ENCODE measurements at places on chromosomes 7 and 10.

DNA sequence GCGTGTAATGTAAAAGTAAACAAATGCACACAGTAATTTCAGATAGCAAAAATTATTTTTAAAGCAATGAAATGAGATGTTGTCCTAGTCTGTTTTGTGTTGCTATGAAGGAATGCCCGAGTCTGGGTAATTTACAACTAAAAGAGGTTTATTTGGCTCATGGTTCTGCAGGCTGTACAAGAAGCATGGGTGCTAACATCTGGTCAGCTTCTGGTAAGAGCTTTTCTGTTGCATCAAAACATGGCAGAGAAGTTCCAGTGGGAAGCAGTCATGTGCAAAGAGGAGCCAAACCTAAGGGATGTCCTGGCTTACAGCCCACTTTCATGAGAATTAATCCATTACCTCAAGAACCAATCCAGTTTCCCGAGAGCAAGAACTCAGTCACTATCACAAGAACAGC, 62.9 kb upstream of the MNX1 start:
- no peak for DNase-seq

DNA sequence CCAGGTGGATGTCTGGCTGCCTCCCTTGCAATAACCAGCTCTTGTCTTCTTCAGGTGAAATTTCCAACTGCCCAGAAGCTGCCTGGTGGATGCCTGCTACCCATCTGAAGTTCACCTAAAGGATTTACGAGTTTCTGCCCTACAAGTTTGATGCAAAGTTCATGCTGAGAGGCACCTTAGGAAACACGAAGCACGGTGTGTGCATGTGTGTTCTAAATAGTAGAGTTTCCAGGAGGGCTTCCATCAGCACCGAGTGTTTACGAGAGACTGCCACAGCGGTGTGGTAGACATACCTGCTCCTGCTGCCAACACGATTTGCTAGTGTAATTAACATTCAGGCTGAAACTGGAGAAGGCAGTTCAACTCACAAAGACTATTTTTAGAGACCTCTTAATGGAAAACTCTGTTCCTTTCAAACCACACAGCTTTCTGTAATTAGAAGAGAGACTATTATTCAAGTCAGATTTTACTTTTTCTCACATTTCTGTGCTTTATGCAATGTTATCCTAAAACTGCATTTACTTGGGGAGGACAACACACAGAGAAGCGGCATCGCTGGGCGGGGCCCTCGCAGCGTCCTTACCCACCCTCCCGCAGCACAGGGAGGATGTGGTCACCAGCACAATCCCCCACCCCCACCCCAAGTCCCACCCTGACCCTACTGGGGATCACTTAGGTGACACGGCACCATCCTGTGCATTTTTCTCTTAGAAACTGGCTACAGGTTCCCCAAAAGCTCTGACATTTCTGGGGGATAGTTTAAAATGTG, 15.5 kb upstream of the CPXM2 start:
- DNase-seq: no peak

DNA sequence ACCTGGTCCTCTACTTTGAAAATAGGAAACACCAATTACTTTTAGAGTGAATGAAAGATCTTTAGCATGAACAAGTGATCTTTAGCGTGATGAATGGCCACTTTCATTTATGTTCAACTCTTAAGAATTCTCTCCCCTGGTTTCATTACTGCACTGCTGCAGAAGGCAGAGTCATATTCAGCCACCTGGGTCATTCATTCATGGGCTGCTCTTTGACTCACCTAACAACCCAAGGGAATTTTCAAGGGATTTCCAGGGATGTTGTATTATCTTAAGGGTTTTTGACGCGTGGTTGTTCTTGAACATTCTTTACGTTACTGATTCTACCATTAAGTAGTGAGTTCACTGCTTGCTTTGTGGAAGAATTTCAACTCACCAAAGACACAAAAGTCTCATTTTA, 87.3 kb upstream of the STK17A start:
- DNase-seq: no peak

- no peak for DNase-seq
Measured at GRCh38 chr7:1941464-1942242, 271.6 kb downstream of the ELFN1 start.

GRCh38 chr10:62887642-62888041, 71.5 kb upstream of the EGR2 start:
- DNase-seq: no peak

- DNase-seq: peak; percentile 58
Measured at GRCh38 chr10:111756217-111757061, 427.1 kb downstream of the GPAM start.

DNA sequence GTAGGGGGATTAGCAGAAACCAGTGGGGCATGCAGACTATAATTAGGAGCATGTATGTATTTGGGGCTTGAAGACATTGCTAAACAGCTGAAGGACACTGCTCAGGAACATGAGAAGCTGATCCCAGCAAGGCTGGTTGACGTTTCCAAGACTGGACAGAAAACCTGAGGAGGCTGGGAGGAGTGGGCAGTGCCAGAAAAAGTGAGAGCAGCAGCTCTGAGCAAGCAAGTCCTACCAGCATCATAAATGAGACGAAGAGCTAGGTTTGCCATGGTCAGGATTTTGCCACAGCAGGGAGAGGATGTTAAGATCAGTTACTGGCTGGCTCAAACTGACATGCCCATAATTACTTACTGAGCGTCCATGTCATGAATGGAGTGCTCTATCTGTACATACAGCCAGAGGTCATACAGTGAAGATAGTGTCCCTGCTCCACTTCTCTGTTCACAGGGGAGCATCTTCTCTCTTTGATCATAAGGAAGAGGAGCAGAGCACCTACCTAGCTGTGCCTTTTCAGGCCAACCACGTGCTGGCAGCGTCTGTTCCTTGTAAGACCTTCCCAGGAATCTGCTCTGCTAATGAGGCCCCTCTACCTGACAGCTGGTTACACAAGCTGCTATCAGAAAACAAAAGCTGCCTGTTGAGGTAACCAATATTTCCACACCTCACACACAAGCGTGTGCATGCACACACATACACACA, 44.7 kb downstream of the PDE1C start:
- DNase-seq: no peak

GRCh38 chr7:85172530-85172941, 14.3 kb downstream of the SEMA3D start:
- DNase-seq: peak; percentile 64
